ENCODE measurements at places on chromosomes 12 and 14.

DNA sequence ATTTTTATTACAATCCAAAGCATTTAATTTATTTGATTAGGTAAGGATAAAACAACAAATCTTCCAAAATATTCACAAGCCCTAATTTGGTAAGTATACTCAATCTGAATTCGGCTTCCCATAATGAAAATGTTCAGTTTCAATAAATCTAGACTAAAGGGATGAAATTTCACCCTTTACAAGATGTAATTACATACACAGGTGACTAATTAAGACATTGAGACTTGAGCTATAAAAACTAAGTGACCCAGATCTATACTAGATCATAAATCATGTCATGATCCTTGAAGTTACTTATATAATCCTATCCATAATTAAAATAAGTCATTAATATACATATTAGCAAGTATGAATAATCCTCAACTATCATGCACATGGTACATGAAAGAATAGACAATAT, 36.6 kb downstream of the LRP6 start:
- DNase-seq: no peak

GRCh38 chr12:57222286-57223190, 5.9 kb downstream of the NXPH4 start:
- no peak for DNase-seq

- no peak for DNase-seq
These were observed 6.5 kb downstream of the AMDHD1 start for GRCh38 chr12:95949477-95950206.

- DNase-seq: no peak
These were observed 24.2 kb downstream of the YY1 start for GRCh38 chr14:100263141-100263540.

DNA sequence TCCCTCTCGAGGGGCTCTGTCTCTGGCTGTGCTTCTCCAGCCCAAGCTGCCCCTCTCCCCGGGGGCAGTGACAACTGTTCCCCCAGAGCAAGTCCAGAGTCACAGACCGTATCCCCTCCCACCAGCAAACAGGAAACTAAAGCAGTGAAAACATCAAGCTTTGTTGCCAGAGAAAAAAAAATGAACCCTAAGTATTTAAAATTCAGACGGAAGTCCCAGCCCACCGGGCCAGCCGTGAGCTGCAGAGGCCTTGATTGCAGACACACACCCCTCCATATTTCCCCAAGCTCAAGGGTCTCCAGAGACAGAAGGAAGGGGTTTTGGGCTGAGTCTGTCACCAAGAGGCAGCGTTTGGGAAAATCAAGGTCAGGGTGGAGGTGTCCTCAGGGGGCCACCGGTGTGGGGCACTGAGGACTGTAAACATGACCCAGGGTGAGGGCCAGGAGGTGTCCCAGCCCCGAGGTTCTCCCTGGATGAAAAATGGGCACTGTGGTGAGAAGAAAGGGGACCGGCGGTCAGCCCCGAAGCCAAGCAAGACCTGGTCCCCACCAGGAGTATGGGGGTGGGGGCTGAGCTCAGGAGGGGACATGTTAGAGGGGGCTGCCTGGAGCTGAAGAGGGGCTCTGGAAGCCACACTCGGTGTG, 7.7 kb downstream of the PHETA1 start:
- DNase-seq: no peak

GRCh38 chr14:69501423-69501838, 16.9 kb downstream of the PLEKHD1 start:
- no peak for DNase-seq

DNA sequence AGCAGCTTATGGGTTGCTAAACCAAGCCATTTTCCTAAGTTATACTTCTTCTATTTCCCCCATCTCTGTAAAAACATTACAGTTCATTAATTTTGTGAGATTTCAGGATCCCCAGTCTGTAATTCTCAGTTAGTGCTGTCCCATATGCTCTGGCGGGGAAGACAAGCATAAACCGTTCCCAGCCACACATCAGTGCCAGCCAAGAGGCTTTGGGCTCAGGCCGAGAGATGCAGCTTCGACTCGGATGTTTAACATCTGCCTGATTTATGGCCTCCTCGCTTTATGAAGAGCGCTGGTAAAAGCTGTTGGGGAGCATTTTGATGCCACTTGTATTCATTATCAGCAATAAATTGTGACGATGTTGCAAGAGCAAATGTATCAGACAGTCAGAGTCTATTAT, 349.1 kb upstream of the CCDC196 start:
- no peak for DNase-seq

DNA sequence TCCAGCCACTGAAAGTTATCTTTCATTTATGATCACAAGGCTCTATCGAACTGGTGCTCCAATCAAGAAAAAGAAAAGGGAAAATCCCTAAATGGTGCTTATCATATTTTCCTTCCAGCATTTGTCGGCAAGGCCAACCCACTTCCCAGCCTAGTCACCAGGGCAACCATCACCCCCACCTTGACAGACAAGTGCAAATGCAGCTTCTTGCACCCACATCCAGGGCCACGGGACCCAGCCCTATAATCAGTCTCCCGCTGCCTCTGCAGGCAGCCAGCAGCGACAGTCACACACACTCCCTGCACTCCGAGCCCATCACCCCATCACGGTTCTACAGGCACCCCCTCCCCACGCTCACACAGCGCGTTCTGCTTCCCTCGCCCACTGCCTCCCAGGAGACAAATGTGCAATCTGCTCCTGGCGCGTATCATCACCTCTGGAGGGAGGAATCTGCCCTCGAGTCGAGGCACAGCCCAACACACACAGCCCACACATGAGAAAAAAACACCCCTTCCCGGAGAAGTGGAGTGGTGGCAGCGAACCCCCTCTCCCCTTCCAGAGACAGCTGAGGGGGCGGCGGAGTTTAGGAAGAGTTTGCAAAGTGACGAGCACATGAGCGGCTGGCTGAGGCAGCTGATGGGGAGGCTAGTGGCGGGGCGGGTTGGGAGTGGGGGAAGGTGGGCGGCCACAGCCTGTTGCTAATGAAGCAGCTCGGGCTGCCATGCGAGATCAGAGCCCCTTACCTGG, 9.3 kb upstream of the PPP4R4 start:
- no peak for DNase-seq

DNA sequence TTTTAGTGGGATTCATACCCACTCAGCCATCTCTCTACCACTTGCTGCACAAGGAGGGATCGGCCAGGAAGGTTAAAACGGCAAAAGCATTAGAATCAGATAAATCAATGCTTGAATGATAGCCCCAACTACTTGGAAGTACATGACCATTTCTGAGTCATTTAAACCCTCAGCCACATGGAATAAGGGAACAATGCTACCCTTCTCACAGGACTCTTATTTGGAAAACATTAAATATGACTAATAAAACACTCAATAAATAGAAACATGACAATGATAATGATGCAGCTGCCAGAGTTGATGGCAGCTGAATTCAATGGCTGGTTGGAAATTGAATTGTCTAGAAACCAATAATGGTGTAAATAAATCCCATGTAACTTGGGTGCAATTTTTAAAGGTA, 165.4 kb downstream of the FLRT2 start:
- DNase-seq: no peak

DNA sequence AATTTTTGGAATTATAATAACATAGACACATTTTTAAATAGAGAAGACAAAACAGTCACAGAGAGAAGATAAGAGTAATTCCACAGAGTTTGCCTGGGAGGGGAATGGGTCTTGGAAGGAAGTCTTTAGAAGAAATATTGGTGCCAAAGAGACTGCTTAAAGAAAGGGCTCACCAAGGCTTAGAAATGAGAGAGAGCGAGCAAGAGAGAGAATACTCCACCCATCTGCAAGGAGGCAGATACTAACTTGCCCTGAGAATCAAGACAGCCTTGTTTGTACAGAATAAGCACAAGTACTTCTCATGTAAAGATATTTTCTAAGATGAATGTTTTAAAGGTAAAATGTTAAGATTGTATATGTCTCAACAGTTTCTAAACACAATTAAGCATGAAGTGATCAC, 165.5 kb downstream of the SLC38A4 start:
- DNase-seq: no peak

DNA sequence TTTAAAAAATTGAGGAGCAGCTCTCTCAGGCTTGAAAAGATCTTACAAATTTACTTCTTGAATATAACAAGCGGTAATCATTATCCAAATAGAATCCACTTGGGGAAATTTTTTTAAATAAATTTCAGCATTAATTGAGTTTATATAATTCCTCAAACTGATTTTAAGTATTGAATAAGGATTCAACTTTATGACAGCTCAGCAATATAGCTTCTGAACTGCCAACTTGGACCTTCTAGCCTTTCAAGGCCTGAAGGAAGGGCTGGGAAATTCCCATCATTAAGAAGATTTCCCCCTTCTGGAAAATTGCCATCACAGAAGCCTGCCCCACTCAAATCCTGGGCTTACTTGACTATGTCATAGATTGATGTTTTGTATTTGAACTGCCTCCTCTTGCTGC, 57.5 kb upstream of the GARIN2 start:
- DNase-seq: no peak

GRCh38 chr12:115223322-115223721, 539.3 kb upstream of the TBX3 start:
- no peak for DNase-seq

DNA sequence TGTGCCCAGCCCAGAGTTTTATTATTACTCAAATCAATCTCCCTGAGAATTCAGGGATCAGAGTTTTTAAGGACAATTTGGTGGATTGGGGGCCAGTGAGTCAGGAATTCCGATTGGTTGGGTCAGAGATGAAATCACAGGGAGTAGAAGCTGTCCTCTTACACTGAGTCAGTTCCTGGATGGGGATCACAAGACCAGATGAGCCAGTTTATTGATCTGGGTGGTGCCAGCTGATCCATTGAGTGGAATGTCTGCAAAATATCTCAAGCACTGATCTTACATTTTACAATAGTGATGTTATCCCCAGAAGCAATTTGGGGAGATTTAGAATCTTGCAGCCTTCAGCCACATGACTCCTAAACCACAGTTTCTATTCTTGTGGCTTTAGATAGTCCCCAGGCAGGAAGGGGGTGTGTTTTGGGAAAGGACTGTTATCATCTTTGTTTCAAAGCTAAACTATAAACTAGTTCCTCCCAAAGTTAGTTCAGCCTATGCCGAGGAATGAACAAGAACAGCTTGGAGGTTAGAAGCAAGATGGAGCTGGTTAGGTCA, 89.1 kb upstream of the CNOT2 start:
- DNase-seq: no peak

DNA sequence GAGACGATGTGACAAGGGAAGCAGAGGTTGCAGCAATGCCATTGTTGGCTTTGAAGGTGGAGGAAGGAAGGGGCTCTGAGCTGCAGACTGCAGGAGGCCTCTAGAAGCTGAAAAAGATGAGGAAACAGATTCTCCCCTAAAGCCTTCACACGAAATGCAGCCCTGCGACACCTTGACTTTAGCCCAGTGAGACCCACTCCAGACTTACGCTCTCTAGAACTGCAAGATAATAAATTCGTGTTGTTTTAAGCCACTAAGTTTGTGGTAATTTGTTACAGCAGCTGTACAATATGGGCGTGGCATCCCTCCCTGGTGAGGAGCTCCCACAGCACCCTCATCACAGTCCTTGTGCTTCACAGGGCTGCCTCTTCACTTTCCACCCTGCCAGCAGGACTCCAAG, 53.2 kb downstream of the GOLGA5 start:
- no peak for DNase-seq

GRCh38 chr14:99563749-99564129, 40.3 kb downstream of the CCDC85C start:
- no peak for DNase-seq

- DNase-seq: no peak
These were observed 34.6 kb downstream of the EP400 start for GRCh38 chr12:131984334-131984733.

DNA sequence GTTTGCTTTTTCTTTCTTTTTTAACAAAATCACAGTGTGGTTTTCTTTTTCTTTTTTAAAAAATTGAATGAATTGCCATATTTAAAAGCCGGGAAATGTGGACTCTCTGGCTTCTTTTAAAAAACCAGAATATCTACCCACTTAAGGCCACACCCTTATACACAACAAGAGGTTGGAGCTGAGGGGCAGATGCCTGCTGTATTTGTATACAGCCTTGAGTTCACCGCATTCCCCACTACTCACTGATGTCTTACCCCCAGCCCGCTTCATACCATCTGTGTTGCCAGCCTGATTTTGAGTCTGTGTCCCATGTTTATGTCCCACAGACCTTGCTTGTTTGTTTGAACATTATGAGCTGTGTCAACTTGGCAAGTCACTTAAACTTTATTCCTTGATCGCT, 14.3 kb downstream of the JDP2 start:
- DNase-seq: no peak

GRCh38 chr12:108657130-108657745, 23.5 kb upstream of the SELPLG start:
- no peak for DNase-seq

GRCh38 chr12:89706986-89707702, 1.5 kb downstream of the ATP2B1 start:
- DNase-seq: no peak

DNA sequence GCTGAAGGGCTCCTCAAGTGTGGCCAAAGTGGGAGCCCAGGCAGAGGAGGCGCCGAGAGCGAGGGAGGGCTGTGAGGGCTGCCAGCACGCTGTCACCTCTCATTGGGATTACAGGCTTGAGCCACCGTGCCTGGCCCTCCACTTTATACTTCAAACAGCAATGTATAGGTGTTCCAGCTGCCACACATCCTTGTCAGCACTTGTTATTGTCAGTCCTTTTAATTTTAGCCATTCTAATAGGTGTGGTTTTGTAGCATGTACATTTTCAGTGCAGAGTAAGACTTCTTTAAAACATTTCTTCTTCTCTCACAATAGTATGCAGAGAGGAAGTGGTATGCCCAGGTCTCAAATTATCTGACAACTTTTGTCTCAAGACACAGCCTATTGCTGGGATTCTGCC, 27.5 kb upstream of the HNF1A start:
- no peak for DNase-seq

GRCh38 chr12:56387152-56387736, 24.6 kb upstream of the APOF start:
- no peak for DNase-seq

DNA sequence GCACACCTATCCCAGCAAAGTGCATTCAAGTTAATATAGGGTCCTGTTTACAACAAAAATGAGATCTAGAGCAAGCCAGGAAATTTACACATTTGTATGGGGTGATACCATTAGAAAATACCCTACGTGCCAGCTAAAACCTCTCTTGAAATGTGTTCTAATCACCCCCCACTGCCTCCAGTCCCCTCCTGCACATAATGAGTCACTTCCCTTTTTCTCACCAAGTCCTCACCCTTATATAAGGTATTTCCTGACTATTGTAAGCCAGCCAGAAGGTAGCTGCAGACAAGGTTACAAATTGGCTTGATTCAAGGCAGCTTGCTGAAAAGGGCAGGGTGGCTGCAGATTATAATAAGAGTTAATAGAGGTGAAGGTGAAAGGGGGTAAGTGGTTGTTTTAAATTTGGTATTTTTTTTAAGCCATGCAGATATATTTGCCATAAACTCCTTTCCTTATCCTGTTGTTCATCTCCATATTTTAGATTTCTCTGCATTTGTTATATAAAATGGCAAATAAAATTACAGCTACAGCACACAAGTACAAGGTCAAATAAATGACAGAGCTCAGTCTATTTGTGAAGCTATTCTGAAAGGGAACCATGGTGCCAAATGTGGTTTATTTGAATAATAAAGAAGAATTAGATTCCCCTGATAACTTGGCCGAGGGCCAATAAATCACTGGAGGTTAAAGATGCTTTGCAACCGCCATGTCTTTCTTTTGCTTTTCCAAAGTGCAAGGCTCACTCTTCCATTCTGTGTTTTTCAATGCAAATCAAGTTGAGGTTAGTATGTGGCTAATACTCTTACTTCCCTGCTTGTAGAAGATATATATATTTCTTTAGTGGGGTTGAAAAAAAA, 385.9 kb downstream of the EGLN3 start:
- DNase-seq: no peak

GRCh38 chr12:95848575-95849388, 10.0 kb upstream of the SNRPF start:
- DNase-seq: no peak
